ENCODE measurements at places on chromosomes 13 and 19. TPM values are rescaled to one million over a fixed set of nuclear protein-coding genes. Genes with fewer than 3 reads are reported as not detected.
A peak's percentile ranks its signal among the peaks of the same experiment; 100 is the strongest.

DNA sequence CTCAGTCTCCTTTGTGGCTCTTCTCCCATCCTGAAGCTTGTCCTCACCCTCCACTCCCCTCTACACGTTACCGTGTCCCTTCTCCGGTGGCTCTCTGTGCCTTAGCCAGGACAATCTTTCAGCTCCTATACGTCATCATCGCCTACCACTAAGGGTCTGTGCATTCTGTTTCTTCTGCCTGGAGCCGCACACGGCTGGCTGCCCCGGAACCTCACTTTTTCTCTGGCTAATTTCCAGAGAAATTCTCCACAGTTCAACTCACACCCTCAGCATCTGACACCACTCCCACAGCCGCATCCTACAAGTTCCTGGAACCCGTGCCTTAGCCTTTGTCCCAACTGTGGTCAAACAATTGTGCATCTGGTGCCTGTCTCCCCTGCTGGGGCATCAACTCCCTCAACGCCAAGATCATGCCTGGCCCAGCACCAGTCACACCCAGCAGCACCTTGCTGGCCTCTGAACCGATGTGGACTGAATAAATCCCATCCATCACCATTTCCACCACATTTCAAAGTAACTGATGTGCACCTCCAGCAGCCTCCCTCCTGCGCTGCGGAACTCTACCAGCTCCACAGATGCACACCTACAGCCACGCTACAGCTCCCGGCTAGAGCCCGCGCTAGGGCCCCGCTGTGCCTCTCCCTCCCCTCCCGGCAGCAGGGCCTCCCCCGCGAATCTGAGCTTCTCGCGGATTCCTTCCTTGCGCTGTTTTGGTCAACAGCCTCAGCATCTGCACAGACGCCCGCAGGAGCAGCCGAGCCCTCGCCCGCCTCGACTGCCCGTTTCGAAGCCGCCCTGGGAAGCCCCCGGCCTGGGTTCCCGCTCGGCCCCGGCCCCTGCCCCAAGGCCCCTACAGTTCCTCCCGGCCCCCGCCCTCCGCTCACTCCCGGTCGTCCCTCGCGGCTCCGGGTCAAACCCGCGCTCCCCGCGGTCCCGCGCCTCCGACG is 689 bp downstream of the DCUN1D2 start:
- no peak for DNase-seq

DNA sequence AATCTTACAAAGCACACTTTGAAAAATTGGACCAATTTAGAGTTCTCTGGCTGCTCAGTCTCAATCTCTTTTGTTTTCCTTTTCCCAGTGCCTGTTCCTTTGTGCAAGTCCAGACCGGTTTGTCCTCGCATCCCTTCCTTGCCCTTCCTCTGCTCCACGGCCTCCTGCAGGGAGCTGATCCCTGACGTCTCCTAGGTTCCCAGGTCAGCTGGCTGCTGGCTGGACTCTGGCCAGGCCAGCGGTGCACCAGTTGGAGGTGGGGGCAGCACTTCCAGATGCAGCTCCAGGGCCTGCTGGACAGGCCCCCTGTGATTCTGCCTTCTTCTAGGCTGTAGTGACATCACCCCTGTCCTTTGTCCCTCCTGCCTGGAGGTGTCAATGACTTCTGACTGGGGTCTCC is 44.0 kb upstream of the KPNA3 start:
- DNase-seq = no peak

- peak; percentile 100 for DNase-seq
These were observed 3.3 kb upstream of the RPL36 start for GRCh38 chr19:5686647-5687359.

GRCh38 chr19:10871711-10872545 is 575 bp downstream of the CARM1 start:
- DNase-seq = no peak

- no peak for DNase-seq
These were observed 28.5 kb downstream of the DCLK1 start for GRCh38 chr13:36102721-36103120.

GRCh38 chr13:40024204-40024966 is 368.9 kb downstream of the COG6 start:
- DNase-seq = no peak

- no peak for DNase-seq
These were observed at the start of gene ITGBL1 for GRCh38 chr13:101452519-101453485. Gene ITGBL1, plus strand, starts transcription at chr13:101452675. Its CDS starts 159 bp downstream, at chr13:101452834.

DNA sequence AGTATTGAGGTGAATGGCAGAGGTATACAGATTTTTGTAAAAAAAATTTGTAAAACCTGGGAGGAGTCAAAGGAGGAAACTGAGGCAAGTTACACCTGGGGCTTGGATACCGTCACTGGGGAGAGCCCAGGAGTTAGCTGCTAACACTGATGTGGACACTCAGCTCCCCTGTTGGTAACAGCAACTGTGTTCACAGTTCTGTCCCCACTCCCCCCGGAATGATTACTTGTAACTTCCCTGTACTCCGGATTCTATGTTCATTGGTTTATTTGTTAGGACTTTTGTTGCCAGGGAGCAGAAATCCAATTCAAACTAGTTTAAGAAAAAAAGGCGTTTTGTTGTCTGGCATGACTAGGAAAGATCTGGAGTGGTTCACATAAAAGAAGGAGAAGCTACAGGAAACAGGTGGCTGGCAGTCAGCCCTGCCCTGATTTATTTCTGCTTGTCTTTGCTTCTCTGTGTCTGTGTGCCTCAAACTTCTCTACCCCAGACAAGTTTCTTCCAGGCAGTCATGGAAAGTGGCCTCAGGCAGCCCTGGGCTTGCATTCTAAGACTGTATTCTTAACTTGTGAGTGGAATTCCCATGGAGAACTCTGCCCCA is 2.3 kb upstream of the GPR12 start:
- no peak for DNase-seq

- no peak for DNase-seq
These were observed 24.8 kb upstream of the LAIR1 start for GRCh38 chr19:54389553-54389952.

GRCh38 chr19:16554776-16555175 is 12.5 kb upstream of the CHERP start:
- no peak for DNase-seq

DNA sequence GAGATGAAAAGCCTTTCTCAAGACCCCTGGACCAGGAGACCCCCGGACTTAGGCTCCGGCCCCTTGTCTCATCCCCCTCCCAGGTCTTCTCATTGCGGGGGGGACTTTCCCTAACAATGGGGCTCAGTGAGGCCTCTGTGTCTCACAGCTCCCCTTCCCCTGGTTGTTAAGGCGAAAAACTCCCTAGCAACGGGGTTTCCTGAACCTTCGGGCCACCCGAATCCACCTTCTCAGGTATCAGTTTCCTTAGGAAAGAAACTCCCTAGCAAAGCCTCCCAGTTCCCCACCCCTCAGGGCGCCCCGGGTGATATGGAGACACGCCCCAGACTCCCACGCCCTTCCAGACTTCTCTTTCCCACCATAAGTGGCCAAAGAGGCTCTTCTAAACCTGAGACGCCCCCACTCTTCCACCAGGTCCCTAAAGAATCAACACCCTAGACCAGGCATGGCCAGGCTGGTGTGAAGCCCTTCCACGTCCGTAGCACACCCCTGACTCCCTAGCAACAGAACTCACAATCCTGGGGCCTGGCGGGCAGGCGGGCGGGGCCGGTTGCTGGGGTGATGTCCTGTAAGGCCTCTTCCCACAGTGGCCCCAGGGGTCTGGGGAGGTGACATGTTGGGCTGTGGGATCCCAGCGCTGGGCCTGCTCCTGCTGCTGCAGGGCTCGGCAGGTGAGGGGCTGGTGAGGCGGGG is at the start of gene TMEM190:
Gene TMEM190 (plus strand): TSS at position 586 of the 693 bp plus-strand sequence. CDS start 28 bp downstream, at position 614.
- DNase-seq = no peak

DNA sequence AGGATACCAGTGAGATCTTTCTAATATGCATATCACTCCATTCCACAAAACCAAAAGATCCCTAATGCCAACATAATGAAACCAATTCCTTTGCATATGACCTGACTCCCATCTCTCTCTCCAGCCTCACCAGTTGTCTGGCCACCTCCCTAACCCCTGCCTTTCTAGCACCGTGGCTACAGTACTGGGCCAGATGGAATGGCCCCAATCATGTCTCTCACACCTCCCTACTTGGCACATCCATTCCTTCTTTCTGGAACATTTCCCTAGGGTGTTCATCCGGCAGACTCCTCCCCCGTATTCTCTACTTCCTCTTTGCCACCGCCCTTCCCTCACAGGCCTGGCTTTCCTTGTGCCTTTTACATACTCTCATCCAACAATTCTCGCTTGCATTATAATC is 62.0 kb downstream of the GPALPP1 start:
- no peak for DNase-seq

GRCh38 chr19:33363476-33363875 is 10.0 kb upstream of the CEBPG start:
- DNase-seq = no peak

DNA sequence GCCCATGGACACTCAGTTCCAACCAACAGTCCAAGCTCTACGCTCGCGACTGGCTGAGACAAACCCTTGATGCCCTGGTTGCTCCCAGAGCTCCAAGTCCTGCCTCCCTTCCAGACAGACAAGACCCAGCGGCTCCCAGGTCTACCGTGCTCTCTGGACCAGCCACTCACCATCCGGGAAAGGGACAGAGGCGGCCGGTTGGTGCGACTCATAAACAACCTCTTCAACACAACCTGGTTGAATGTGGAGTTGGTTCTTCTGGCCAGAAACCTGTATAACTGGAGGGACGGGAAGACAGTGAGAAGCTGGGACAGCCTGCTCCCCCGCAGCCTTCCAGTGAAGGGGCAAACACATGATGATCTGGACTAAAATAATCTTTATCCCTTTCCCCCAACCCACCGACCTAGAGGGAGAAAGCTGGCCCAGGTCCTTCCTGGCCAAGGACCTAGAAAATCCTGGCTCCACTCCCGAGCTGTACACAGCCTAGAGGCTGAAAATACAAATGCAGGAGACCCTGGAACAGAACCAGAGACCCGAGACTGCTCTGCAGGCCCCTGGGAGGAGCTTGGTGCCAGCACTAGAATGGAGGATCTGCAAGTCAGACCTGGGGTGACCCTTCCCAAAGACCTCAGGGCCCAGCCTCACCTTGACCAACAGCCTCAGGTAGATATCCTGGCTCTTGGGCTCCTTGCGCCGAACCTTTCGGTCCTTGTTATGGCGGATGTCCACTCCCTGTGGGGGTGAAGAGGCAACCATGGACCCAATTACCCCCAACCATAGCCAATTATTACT is 1.6 kb downstream of the RPL18 start:
- DNase-seq = no peak

DNA sequence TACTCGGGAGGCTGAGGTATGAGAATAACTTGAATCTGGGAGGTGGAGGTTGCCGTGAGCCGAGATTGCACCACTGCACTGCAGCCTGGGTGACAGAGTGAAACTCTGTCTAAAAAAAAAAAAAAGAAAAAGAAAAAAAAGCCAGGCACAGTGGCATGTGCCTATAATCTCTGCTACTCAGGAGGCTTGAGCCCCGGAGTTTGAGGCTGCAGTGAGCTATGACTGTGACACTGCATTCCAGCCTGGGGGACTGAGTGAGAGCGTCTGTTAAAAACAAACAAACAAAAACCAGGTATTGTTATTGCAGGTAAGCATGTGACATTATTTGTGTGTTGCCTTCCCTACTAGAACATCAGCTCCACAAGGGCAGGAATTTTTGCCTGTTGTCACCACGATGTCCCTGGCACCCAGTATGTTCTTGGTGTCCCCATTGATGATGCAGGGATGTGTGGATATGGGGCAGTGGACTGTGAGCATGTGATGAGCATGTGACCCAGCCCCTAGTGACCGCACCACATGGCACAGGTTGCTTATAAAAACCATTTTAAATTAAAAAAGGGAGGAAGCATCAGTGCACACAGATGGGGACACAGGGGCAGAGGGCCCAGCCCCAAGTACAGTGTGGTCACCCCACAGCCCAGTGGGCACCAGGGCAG is 1.6 kb upstream of the KANK2 start:
- no peak for DNase-seq

DNA sequence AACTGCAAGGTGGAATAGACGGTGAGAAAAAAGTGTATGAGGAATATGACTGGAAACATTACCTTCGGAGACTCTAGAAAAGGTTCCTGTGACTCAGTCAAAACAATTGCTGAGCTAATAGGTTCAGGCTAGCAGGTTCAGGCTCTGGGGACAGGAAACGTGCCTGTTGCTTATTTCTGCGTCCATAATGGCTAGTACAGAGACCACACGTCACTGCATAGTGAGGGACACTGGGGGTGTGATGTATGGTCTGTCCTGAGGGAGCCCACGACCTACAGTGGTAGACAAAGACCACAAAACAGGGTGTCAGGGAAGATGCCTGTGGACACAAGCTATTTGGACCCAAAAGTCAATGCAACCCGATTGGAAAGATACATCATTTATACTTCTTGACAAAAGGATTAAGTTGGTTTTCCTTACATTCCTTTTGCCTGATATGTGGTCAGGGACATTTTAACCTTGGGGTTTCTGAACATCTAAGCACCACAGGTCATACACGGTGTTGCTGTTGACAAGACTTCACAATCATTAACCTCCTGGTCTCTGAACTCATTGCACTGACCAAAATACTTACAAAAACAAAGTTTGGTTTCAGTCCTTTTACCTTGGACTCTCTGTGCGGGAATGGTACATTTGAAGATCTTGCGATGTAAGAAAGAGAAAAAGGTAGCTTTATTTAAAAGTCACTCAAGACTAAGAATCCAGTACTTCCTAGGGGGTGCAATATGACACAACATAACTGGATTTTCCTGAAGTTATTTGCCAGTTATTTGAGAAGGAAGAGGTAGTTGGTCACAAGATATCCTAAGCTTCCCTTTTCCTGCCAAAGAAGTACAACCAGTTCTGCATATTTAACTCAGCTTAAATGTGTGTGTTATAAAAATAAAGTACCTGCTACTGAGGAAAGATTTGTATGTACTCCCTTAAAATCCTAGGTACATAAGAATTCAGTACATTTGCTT is 20.0 kb downstream of the CRYL1 start:
- DNase-seq = no peak

GRCh38 chr13:49132479-49133002 is 87.6 kb upstream of the MLNR start:
- no peak for DNase-seq

DNA sequence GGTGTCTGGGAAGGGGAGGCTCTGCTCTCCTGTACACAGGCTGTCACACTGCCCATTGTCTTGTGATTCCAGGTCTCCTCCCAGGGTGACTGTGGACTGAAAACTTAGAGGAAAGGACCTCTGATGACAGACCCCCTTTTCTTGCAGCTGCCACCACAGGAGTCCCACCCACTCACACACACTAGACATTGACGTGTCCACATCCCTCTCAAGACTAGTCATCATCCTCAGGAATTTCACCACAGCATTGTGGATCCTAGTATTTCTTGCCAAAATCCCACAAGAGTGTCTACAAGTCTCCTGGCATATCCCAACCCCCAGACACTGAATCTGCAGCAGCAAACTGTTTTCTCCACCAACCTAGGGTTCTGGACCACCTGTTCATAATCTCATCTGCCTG is 5.3 kb downstream of the ZNF85 start:
- DNase-seq = no peak

Gene POU4F1
- total RNA-seq = not detected

Gene CRB3
- not detected for total RNA-seq

Gene NAPSA
- 0.22 TPM for total RNA-seq

Gene KCNRG
- total RNA-seq = 0.67 TPM

Measured in mesenteric fat pad (tissue), 1 donor.